Activated CD4-positive, alpha-beta T cell treated with anti-CD3 and anti-CD28 coated beads, Interleukin-2, amount 50 U/mL, for 24 hours (primary cell): ENCODE measurements at places on chromosomes 4 and X.

- no peak for DNase-seq
Observed at GRCh38 chr4:74414149-74414809, 30.7 kb upstream of the AREG start.

DNA sequence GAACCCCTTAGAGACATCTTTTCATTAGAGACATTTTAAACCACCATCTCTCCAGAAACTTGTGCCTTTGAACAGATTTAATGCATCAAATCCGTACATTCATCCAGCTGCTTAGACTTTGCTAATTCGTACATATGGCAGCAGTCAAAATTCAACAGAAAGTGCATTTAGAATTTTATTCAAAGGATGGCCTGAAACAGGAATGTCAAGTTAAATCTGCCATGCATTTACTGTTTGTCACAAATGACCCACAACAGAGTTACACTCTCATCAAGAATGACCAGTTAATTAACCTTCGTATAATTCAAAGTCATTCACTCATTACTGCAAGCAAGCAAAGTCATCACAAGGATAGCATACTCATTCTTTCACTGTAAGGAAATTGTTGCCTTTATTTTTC is 284.3 kb downstream of the SLC7A11 start:
- DNase-seq, result no peak

GRCh38 chrX:153875391-153876111 is 10.4 kb downstream of the L1CAM start:
- DNase-seq, result peak; percentile 40

DNA sequence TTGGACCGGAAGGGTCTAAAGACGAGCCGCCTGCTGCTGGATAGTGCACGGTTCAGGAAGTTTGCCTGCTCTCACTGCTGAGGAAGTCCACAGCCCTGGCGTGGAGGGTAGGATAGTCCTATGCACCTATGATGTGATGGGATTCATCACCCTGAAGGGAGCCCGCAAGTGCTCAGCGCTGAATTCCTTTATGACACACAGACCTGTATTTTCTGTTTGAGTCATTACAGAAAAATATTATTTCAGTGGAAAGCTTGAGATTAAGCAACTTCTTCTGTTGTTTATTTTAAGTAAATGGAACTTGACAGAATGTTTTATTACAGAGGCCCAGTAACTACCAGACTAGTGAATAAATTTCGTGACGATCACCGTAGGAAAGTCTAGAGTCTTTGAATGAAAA is 123.2 kb downstream of the TRIML1 start:
- no peak for DNase-seq

DNA sequence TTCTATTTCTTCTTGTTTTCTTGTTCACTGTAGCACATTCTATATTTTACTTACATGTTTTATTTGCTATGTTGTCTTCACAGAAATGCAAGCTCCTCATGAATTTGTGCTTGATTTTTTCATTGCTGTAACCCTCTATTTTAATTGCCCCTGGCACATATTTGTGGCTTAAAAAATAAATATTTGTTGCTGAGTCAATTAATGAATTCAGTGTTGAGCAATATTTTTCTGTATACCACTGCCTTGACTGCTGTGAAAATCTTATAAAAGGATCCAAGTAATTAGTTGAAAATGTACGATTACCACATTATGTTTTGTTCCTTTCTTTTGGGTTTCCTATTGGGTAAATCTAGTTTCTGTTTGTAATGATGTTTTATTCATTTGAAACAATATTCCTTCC is 68.5 kb downstream of the FAM47A start:
- no peak for DNase-seq

GRCh38 chr4:43763029-43763610 is 685.5 kb downstream of the KCTD8 start:
- no peak for DNase-seq

GRCh38 chr4:19707876-19708275 is 543.8 kb upstream of the SLIT2 start:
- DNase-seq, result no peak

GRCh38 chr4:119289313-119289712 is 32.6 kb downstream of the FABP2 start:
- no peak for DNase-seq

- no peak for DNase-seq
Observed at GRCh38 chr4:63379750-63380522, 1029.3 kb downstream of the TECRL start.

GRCh38 chrX:78514852-78515251 is 144.3 kb downstream of the RTL3 start:
- no peak for DNase-seq

DNA sequence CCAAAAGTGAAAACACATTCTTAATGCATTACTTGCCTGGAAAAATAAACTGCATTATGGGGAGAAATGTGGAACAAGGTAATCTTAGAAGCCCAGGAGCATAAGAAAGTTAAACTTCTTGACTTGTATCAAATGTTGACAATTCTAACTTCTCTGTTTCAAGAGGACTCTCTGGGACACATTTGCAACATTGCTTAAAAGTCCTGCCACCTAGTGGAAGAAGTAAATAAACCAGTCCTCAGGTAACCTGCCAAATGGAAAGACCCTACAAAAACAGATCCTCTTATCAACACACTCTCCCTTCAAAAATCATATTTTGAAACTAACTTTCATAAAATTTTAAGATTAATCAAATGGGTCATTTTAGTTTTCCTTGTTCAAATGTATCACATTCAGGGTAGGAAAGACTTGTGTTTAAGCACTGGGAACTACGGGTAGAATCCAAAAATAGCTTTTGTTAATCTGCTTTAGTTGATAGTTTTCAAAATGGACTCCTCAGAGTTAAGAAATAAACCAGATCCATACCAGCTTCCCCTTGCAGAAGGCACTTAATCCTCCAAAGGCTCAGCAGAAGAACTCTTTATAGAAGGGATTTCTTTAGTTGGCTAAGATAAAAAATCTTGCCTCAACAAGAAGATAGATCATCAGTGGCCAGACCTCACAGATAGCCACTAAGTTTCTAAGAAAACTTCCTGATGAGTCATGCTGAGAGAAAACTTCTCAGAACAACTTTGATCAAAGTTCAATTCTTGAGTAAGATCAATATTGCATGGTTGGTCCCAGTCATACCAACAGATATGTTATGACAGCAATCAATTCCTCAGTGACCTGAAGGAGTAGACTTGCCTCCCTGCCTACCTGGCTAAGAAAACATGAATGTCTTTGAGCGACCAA is 141.7 kb downstream of the HHIP start:
- DNase-seq, result no peak

DNA sequence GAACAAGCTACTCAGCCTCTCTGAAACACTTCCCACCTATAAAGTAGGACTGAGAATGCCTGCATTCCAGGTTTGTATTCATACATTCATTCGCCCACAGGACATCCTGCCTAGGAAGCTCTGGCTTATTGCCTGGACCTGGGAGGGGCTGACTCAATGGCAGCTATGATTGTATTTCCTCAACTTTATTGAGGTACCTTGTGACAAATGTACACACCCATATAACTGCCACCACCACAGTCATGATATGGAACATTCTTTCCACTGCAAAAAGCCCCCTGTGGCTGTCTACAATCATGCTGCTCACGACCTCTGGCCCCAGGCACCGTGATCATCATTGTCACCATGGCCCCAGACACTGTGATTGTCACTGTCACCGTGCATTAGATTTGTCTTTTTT is 68.3 kb downstream of the ABLIM2 start:
- no peak for DNase-seq

DNA sequence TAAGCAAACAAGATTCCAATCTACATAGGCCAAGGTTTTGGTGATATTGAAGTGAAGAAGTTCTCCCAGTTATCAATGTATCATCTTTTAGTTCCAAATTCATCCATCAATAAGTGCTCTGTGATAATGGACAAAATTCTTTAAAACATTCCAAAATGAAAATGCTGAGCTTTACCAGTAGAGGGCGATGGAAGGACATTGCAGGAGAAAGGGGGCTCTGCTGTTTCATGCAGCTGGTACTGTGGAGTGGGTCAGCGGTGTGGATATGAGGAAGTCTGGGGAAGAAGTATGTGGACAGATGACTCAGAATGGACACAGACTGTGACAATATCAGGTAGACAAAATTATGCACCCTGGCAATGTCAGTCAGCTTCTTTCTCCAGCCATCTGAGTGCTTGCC is 46.6 kb upstream of the HS6ST2 start:
- no peak for DNase-seq

DNA sequence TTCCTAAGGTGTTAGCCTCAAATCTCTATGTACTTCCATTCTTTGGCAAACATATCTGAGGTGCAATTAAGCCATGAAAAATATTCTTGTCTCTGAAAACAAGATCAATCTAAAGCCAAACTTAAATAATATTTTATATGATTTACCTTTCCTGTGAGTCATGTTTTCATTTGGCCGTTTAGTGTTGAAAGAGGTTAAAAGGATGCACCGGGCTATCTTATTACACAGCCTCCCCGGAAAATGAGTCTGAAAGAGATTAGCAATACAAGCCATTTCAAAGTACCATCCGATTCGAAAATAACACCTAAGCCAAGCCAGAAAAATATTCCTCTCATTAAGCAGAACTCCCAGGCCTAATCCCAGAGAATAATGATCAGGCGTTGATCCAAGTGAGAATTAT is 161.5 kb upstream of the EPHA5 start:
- DNase-seq, result no peak

GRCh38 chrX:84933956-84934556 is 69.6 kb upstream of the APOOL start:
- no peak for DNase-seq

GRCh38 chrX:103780336-103781061 is 3.9 kb downstream of the PLP1 start:
- no peak for DNase-seq

DNA sequence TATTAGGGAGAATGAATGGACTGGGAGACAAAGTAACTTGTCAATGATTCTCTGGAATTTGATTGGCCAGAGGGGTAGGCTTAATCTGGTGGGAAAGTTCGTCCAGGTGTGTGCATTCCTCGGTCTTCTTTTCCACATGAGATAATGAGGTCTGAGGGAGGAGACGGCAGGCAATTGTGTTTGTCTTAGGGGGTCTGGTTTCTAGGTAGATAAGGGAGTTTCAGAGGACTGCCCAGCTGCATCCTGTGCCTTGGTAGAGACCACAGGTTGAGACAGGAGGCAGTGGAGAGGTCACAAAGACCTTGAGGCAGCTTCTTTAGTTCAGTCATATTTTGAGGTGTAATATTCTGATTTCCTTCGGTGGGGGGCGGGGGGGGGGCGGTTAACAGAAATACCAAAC is 4.3 kb downstream of the MGST2 start:
- DNase-seq, result no peak

GRCh38 chr4:121380776-121381462 is at the start of gene QRFPR:
TSS of gene QRFPR (minus strand) at chr4:121381018. CDS start at chr4:121380647, 371 bp downstream.
- DNase-seq, result no peak

GRCh38 chrX:130176354-130176776 is 4.6 kb downstream of the RAB33A start:
- DNase-seq, result no peak

- DNase-seq, result no peak
Observed at GRCh38 chrX:77597511-77597910, 150.3 kb downstream of the FGF16 start.

DNA sequence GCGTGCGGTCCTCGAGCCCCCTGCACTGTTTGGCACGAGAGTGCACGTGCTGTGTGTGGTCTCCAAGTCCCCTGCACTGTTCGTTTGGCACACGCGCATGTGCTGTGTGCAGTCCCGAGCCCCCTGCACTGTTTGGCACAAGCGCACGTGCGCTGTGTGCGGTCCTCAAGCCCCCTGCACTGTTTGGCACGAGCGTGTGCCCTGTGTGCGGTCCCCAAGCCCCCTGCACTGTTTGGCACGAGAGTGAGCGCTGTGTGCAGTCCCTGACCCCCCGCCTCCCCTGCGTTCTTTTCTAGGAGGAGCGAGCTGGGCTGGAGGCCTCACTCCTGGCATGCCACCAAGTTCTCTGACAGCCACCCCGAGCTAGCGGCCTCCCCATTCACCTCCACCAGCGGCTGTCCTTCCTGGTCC is 76.5 kb upstream of the CLDN34 start:
- no peak for DNase-seq

DNA sequence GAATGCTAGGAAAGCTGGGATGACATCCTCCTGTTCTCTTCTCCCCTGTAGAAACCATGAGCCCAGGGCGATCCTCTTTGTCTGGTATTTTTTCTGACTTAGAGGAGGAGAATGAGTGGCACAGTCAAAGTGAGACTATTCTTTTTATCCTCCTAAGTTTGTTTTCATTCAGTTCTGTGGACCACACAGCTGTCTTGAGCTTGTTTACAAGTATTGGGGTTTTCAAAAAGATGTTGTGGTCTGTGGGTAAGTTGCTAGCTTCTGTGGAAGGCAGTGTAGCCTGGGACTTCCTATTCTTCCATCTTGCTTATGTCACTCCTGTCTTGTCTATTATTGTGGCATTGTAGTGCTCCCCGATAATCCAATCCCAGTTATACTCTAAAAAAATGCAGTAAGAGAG is 223.0 kb downstream of the PAPSS1 start:
- DNase-seq, result no peak

DNA sequence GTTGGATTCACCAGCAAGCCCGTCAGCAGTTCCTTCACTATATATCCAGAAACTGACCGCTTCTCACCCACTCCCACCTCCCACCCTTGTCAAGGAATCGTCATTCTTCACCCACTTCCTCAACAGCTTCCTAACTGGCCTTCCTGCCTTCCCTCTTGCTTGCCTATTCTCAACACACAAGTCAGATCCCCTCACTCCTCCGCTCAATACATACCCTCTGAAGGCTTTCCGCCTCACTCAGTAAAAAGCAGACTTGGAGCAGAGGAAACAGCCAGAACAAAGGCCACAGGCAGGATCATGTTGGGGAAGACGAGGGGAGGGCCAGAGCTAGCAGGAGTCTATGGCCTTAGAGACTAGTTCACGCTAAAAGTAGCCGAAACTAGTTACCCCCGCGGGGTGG is 23.7 kb downstream of the RWDD4 start:
- DNase-seq, result no peak

- no peak for DNase-seq
Observed at GRCh38 chr4:76666944-76667532, 230.9 kb downstream of the SOWAHB start.

GRCh38 chr4:5932035-5932568 is 39.2 kb upstream of the CRMP1 start:
- DNase-seq, result no peak

DNA sequence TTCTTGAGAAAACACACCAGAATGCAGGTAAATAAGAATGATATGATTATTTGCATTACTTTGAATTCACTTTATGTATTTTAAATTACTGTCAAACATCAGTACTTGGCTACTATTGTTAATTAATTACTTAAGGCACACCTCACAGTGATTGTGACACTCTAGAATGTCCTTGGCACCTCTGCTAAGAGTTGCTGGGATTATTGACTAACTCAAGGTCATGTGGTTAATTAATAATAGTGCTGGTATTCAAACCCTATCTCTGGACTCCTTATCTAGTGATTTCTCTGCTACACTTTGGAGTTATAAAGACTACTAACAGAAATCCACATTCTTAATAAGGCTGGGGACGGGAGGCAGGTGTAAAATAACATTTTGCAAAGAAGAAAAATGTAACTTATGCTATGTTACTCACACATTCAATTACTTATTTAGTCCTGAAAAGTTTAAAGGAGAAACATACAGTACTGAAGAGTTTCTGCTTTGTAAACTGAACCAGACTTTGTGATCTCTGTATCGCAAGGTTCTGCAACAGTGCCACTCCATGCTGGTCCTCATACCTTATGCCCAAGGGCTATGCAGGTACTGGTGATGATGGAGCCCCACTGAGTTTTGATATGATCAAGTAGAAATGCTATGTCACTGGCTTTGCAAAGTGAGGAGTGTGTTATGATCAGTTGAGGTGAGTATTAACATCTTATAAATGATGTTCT is 242.7 kb downstream of the MID1IP1 start:
- no peak for DNase-seq

GRCh38 chr4:4461850-4462249 is 74.9 kb downstream of the NSG1 start:
- no peak for DNase-seq
